ENCODE measurements at places on chromosomes 4 and X.

DNA sequence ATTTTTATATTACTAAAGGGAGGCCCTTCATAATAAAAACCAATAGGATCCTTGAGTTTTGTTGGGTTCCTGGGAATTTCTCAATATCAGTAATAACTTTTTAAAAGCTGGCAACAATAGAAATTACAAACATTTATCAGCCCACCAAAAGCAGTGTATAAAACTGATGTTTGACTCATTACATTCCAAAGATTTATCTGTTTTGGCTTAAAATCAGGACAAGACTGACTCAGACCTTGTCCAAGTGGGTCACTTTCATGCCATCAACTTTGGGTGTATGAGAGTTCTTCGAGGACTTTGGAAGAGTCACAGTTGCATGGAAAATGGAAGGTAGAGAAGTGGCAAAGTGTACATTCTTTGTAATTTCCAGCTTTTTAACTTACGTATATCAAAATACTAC is 102.8 kb downstream of the FRMPD4 start:
- DNase-seq: no peak

- DNase-seq: no peak
Measured at GRCh38 chrX:134416087-134416486, 43.9 kb upstream of the HPRT1 start.

GRCh38 chr4:86831262-86832130 is 17.7 kb downstream of the SLC10A6 start:
- DNase-seq: no peak

GRCh38 chrX:1246816-1247215 is 21.8 kb upstream of the CSF2RA start:
- DNase-seq: peak; percentile 49

DNA sequence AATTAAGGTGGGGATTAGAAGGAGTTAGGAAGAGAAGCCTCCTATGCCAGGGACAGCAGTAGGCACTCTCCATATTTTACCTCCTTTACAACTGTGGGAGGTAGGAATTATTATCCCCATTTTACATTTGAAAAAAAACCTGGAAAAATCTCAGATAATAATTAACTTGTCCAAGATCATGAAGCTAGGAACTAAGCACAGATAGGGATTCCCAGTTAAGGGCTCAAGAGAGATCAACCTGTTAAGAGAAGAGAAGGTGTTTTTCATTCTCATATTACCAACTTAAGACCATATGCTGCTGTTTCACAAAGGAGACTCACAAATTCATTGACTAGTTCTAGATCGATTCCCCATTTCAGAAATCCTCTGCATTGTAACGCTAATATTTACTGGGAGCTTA is 16.1 kb upstream of the FAM47E start:
- DNase-seq: no peak

- DNase-seq: no peak
Measured at GRCh38 chrX:2972391-2972790, 34.0 kb upstream of the ARSH start.

GRCh38 chr4:144599621-144600020 is 46.3 kb upstream of the HHIP start:
- no peak for DNase-seq

- no peak for DNase-seq
Measured at GRCh38 chr4:27206009-27206408, 345.4 kb downstream of the STIM2 start.

DNA sequence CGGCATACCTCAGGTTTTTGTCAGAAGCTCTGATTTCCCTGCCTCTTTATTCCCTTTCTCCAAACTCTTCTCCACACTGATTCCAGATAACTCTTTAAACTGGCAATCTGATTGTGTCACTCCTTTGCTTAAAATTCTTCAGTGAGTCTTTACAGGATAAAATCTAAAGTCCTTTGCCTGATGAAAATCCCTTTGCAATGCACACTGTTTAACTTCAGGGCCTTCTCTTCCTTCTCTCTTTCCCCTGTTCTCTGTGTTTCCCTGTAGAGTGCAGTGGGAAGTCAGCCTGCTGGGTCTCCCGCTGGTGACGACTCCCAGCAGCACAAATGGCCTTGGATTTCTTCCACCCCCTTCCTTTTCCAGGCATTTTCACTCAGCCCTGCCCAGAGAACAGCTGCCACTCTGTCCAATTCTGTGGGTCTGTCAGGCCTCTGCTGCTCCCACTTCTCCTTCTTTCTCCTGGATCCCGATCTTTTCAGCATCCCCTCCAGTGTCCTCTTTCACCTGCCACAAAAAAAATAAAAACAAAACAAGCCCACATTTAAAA is 189.9 kb upstream of the NWD2 start:
- no peak for DNase-seq

DNA sequence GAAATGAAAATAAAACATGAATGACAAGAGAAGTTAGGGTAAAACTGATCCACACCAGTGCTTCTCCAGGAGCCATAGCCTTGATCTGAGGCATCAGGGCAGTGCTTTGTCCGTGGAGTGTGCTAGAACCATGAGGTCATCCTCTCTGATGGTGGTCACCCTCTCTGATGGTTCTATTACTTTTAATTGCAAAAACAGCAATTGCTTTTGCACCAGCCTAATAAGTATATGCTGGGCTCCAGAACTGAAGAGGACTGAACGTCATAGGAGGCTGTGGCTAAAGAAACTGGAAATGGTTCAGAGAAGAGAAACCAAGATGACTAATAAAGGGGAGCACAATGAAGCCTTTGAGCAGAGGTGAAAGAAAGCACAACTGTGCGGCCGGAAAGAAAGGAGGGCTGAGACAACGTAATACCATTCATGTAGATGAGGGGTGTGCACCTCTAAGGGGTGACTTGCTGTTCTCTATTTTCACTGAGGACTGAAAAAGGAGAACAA is 17.0 kb upstream of the TMEM154 start:
- no peak for DNase-seq

GRCh38 chrX:133994576-133994975 is 9.2 kb upstream of the GPC3 start:
- DNase-seq: no peak

- no peak for DNase-seq
Measured at GRCh38 chr4:10640561-10641201, 43.9 kb downstream of the CLNK start.

DNA sequence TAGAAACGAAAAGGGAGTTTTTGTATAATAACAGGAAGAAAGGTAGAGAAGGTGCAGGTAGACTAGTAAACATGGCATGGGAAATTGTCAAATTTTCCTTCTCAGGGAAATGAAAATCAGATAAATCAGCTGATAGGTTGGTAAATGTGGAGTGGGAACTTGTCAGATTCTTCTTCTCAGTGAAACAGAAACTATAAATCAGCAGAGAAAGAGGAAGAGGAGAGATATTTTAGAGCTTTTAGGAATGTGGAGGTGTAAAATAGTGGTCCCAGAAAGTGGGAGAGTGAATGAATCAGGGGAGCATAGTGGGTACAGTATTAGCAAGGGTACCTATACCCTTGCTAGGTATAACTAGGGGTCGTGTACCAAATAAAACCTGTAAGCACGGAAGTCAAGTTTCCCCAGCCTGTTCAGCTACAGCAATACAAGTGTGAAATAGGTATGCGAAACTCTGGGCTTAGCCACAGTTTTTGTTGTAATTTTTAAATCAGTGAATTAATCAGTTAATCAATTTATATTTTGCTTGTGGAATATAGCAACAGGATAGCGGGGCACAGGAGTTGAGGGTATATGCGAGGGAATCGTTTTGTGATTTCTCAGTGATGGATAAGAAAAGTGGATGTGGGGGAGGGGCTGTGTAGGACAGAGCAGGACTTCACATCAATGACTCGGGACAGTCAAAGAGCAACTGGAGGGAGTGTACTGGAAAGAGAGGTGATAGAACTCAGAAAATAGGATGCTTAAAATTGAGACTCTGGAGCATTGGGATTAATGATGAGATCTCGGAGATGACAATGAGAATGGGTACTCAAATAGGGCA is 561.5 kb downstream of the INPP4B start:
- no peak for DNase-seq

- DNase-seq: no peak
Measured at GRCh38 chr4:168822481-168822880, 187.6 kb downstream of the CBR4 start.

GRCh38 chr4:56134266-56134665 is 185.5 kb downstream of the CEP135 start:
- DNase-seq: no peak

DNA sequence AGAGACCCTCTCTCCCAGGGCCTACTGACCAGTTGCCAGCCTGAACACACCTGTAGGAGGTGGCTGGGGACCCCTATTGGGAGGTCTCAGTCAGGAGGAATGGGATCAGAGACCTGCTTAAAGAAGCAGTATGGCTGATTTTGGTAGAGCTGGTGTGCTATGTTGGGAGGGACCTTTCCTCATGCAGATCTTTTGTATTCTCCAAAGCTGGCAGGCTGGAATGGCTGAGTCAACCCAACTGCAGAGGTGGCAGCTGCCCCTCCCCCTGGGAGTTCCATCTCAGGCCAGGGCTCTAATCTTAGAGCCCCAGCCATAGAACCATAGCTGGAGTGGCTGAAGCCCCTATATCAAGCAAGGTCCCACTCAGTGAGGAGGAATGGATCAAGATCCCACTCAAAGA is 279.3 kb upstream of the BMP3 start:
- DNase-seq: no peak

GRCh38 chrX:109140463-109140862 is 341.4 kb downstream of the GUCY2F start:
- DNase-seq: no peak

GRCh38 chrX:13825178-13825762 is 8.4 kb upstream of the GPM6B start:
- DNase-seq: no peak

- DNase-seq: no peak
Measured at GRCh38 chr4:166003811-166004210, 130.8 kb downstream of the TLL1 start.

DNA sequence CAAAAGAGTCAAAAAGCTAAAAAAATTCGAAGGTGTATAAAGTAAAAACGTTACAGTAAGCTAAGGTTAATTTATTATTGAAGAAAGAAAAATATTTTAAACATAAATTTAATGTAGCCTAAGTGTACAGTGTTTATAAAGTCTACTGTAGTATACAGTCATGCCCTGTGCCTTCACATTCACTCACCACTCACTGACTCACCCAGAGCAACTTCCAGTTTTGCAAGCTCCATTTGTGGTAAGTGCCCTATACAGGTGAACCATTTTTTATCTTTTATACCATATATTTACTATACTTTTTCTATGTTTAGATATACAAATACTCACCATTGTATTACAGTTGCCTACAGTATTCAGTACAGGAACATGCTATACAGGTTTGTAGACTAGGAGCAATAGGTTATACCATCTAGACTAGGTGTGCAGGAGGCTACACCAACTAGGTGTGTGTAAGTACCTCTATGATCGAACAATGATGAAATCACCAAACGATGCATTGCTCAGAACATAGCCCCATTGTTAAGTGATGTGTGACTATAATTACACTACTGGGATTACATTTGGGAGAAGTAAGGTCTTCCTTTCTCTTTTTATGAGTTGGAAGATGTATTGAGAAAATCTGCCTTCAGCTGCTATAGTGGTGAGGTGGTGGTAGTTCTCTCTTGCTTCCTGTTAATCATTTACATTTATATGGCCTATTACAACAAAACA is 27.2 kb downstream of the TMSB4X start:
- DNase-seq: no peak

GRCh38 chrX:136065044-136065671 is 79.9 kb downstream of the SLC9A6 start:
- no peak for DNase-seq

DNA sequence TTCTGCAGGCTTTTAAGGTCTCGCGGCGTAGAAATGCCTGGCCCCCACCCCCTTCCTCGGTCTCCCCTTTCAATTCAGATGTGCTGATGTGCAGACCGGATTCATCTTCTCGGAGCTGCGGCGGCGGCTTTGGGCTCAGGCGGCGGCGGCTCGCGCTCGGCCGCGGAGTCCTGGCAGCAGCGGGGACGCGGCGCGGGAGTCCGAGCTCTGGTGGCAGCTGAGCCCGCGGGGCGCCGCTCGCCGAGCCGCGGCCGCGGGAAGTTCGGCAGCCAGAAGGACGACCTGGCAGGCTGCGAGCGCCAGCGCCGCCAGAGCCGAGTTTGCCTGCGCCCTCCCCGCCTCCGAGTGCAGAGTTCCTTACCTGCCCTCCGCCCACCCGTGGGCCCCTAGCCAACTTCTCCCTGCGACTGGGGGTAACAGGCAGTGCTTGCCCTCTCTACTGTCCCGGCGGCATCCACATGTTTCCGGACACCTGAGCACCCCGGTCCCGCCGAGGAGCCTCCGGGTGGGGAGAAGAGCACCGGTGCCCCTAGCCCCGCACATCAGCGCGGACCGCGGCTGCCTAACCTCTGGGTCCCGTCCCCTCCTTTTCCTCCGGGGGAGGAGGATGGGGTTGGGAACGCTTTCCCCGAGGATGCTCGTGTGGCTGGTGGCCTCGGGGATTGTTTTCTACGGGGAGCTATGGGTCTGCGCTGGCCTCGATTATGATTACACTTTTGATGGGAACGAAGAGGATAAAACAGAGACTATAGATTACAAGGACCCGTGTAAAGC is 448 bp downstream of the TLL1 start:
- no peak for DNase-seq

- DNase-seq: no peak
Measured at GRCh38 chr4:7770224-7771050, 169.2 kb downstream of the AFAP1 start.

DNA sequence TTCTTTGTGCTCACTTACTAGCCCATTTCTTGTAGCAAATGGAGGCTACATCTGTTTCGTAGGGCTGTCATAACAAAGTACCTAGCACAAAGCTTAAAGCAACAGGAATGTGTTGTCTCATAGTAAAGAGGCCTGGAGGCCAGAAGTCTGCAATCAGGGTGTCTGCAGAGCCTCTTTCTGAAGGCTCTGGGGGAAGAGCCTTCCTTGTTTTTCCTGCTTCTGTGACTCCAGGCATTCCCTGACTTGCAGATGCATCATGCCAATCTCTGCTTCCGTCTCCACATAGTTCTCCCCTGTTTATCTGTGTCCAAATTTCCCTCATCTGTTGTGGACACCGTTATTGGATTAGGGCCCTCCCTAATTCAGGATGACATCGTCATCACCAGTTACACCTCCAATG is 67.1 kb downstream of the SHROOM2 start:
- DNase-seq: no peak

DNA sequence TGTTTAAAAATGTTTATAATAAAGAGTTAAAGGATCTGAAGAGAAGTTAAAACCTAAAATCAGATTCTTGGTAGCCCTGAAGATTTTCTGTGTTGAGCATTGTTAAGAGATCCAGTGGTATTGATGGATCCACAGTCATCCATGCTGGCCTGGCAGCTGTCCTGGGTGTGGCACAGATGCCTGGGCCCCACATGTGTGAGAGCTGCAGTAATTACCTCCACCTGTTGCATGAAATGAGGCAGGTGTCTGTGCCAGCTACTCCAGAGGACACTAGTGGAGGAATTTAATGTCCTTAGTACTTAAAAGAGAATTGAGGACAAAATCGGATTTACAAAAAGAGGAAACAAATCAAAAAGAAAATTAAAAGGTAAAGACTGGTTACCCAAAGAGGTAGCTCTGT is 44.0 kb downstream of the MGST2 start:
- no peak for DNase-seq

DNA sequence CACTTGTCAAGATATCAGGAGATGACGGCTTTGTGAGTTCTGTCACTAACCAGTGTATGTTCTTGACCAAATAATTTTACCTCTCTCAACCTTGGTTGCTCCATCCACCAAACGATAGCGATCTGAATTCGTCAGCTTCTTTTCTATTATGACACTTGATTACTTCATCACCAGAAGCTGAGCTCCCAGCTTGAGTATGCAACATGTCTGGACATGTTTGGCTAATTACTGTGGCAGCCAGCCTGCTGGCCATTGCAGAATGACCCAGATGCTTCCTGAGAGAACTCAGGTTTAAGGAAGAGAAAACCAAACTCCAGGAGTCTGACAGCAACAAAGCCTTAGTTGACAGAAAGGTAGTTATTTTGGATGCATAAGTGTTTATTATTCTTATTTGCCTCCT is 46.4 kb upstream of the PARM1 start:
- no peak for DNase-seq
